ENCODE measurements at places on chromosomes 2 and 18.

GRCh38 chr2:219954331-219954730 lies 326.9 kb downstream of the SLC4A3 start:
- no peak for DNase-seq

GRCh38 chr18:42268798-42269197 lies 313.8 kb downstream of the PIK3C3 start:
- no peak for DNase-seq

GRCh38 chr2:132671151-132671835 lies 1.3 kb upstream of the LYPD1 start:
- DNase-seq: no peak

- DNase-seq: no peak
These were observed 22.1 kb upstream of the MEIS1 start for GRCh38 chr2:66412874-66413273.
